ENCODE measurements at places on chromosomes 3 and 15.

DNA sequence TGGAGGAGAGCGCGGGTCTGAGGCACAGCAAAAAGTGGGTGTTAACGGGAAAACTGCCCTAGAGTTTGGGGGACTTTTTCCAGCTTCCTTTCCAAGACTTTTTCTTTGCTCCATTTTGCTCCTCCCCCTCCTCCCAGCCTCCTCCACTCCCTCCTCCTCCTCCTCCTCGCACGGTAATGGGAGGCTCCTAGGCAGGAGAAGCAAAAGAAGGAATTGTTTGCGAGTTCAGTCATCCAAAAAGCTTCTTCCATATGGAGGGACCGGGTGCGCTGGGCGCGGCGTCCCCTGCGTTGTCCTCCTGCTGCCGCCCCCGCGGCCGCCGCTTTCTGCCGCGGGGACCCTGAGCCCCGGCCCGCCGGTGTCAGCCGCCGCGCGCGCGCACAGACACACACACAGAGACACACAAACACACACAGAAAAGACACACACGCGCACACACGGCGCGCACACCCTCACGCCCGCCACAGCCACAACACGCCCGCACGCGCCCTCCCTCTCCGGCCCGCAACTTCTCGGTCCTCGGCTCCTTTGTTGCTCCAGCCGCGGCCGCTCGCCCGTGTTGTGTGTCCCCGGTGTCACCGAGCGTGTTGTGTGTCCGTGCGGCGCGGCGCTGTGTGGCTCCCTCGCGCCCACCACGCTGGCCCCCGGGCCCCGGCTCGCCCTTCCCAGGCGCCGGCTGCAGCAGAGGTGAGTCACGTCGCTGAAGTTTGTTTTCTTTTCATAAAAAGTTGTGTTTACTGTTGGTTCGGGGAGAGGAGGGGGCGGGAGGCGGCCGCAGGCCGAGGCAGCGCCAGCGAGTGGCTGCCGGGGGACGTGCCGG lies at the start of gene BOC:
Gene BOC (plus strand): TSS at position 228 of the 820 bp plus-strand sequence. CDS start 38,246 bp downstream, outside the sequence.
- DNase-seq = peak; percentile 68

- DNase-seq = no peak
Observed at GRCh38 chr15:101193120-101193644, 58.7 kb downstream of the CHSY1 start.

DNA sequence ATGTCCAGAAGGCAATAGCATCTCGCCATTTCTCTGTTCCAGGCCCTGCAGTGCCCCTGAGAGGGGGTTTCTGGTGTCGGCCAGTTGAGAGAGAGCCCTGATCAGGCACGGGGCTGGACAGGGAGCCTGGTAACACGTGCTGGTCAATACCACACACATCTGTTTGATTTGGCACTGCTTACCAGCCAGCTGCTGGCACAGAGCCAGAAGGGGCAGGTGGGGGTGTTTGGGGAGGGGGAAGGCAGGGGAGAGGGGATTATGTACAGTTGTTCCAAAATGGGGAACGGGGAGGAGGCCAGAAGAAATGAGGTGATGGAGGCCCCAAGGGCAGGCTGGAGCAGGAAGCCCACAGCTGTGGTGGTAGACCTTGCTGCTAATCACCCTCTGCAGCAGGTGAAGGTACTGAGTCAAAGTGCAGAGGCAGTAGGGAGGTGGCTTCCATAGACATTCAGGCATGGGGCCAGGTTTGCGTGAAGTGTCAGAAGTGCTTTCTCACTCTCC lies 153.5 kb upstream of the LPP start:
- peak; percentile 76 for DNase-seq

DNA sequence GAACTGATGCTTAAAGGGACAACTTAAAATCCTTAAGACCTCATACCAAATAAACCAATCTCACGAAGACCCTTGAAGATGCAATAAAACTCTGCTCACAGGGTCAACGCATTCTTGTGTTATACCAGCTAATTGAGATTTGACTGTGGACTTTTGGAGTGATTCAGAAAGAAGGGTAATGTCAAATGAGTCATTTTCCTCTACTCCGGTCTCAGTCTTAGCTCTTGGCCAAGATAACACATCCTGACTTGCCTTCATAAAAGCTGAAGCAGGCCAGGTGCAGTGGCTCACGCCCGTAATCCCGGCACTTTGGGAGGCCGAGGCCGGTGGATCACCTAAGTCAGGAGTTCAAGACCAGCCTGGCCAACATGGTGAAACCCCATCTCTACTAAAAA lies 3.8 kb downstream of the PKM start:
- no peak for DNase-seq

DNA sequence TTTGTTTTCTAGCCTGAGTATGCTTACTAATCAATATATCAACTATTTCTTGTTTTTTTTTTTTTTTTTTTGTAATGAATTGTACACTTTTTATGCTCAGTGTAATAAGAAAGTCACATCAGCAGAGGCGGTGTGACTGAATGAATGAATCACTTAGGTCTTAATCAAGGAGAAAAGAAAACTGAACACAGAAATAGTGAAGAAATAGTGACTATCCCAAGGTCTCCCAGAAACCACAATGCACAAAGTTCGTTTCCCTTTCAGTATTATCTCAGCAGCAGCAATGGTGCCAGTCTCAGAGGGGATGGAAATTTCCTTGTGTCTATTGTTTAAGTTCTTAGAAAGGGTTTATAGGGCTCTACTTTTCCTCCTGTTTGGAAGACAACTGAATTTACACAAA lies 80.7 kb downstream of the NR1I2 start:
- DNase-seq = no peak

Measured in DMS53 (cell line).